HCEC 1CT (cell line): ENCODE measurements at places on chromosomes 4 and X.
A peak's percentile ranks its signal among the peaks of the same experiment; 100 is the strongest.

GRCh38 chr4:127698789-127699200 lies 31.4 kb upstream of the SLC25A31 start:
- peak; percentile 82 for DNase-seq

DNA sequence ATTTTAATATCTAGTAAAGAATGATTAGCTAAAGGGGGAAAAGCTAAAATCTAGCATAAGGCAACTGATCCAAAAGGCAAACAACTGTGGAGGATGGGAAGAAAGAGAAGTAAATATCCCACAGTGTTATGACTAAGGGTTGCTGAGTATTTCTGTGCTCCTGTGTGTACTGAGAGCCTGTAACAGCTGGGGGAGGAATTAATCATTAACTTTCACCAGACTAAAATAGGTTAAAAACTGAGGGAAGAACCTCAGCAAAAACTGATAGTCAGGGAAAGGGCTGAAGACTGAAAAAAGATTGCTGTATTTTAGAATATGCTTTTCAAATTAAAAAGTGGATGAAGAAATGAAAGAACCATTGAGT lies 365.9 kb downstream of the CXXC4 start:
- DNase-seq, result no peak

DNA sequence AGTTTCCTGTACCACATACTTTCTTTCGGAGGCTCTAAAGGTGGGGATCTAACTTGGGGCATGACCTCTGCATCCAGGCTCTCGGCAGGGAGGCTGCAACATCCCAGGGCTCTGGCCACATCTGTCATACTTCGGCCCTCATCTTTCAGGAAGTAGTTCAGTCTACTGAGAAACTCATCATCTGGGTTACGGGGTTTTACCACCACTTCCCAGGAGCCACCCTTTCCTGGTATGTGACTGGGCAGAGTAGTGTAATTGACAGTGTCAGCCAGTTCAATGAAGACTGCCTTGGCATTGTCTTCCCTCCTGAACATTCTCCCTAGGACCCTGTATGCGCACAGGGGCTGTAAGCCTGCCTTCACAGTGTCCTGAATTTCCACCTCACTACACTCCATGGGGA lies 2.8 kb downstream of the PNMA5 start:
- no peak for DNase-seq

- DNase-seq, result no peak
Measured at GRCh38 chr4:654871-655463, 19.1 kb downstream of the ATP5ME start.

GRCh38 chrX:14351611-14352303 lies 177.6 kb upstream of the GLRA2 start:
- DNase-seq, result no peak

- peak; percentile 39 for DNase-seq
Measured at GRCh38 chrX:107684956-107685385, 56.7 kb downstream of the PRPS1 start.

DNA sequence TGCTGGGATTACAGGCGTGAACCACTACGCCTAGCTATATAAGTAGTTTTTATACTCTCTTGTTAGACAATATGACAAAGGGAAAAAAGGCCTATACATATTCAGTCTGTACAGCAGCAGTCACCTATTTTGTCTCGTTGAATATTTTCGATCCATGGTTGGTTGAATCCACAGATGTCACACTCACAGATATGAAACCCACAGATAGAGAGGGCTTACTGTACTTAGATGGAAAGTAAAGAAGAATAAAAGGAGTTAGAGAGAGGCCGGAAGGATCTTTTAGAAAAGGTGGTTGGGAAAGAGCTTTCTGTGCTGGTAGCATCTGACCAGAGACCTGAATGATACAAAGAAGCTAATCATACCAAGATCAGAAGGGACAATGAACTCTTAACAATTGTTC lies 38.3 kb upstream of the SPINK2 start:
- DNase-seq, result no peak

- DNase-seq, result no peak
Measured at GRCh38 chr4:165328101-165328425, 594 bp downstream of the MSMO1 start.

- DNase-seq, result no peak
Measured at GRCh38 chr4:4327652-4328121, 37.6 kb downstream of the ZBTB49 start.

DNA sequence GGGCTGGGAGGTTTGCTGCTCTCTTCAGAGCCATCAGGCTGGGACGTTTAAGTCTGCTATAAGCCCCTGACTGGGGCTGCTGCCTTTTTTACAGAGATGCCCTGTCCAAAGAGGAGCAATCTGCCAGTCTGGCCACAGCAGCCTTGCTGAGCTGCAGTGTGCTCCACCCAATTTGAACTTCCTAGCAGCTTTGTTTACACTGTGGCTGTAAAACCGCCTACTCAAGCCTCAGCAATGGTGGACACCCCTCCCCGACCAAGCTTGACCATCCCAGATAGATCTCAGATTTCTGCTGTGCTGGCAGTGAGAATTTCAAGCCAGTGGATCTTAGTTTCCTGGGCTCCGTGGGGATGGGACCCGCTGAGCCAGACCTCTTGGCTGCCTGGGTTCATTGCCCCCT lies 40.7 kb downstream of the SPATA18 start:
- DNase-seq, result no peak

GRCh38 chrX:80016182-80016581 lies 1.6 kb downstream of the TBX22 start:
- no peak for DNase-seq

DNA sequence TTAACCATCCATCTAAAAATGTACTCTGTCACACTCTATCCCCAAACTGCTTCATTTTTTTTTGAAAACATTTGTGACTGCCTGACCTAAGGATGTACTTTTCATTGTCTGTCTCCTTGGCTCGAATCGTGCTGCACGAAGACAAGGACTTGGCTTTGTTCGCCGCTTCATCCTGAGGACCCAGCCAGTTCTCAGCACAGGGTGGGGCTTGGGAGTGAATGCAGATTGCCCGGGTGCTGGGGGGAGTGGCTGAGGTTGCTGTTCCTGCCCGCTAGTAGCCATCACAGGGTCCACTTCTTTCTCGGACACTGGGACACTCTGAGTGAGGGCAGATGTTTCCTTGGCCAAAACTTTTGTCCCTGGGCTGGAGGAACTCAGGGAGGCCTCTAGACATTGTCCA lies 70.1 kb upstream of the CLCN4 start:
- no peak for DNase-seq

- no peak for DNase-seq
Measured at GRCh38 chr4:88054229-88054628, 46.8 kb downstream of the PKD2 start.

- peak; percentile 91 for DNase-seq
Measured at GRCh38 chr4:48970471-48970921, 15.6 kb upstream of the CWH43 start.

GRCh38 chrX:16100673-16101072 lies 22.7 kb upstream of the GRPR start:
- DNase-seq, result no peak

DNA sequence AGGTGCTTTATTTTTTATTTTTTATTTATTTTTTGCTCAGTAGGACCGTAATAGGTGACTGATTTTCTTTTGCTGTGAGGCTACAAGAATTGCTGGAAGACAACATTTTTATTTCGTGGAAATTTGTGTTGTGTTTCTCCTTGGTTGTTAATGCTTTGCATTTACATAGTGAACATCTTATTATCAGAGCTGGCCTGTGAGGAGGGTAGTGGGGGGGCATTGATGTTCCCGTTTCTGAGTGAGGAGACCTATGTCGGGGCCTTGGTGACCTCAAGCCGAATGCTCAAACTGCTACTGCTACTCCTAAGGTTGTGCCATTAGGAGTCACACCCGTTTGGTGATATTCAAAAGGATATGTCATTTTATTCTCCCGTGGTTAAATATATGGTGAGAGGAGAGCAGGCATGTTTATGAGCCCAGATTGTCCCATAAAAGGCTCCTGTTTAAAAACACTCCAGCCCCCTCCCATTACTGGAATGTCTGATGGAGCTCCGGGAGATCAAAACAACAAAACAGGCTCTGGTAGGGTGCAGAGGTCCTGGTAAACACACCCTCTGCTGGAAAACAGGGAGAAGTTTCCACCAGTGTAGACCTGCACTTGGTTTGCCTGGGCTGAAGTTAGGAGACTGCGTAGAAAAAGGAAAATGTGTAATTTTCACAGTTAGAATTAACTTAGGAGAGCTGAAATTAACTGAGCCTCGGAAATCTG lies 5.6 kb downstream of the PDGFRA start:
- no peak for DNase-seq

GRCh38 chrX:39760930-39761329 lies 336.8 kb downstream of the BCOR start:
- no peak for DNase-seq

GRCh38 chr4:98688411-98689290 lies 30.2 kb upstream of the TSPAN5 start:
- peak; percentile 76 for DNase-seq

GRCh38 chr4:48910511-48910910 lies 3.9 kb upstream of the OCIAD2 start:
- no peak for DNase-seq

GRCh38 chrX:78643874-78644273 lies 15.3 kb downstream of the RTL3 start:
- no peak for DNase-seq

- DNase-seq, result peak; percentile 3
Measured at GRCh38 chr4:10704430-10704810, 19.9 kb upstream of the CLNK start.

- DNase-seq, result no peak
Measured at GRCh38 chr4:121221608-121222007, 57.5 kb upstream of the TNIP3 start.

DNA sequence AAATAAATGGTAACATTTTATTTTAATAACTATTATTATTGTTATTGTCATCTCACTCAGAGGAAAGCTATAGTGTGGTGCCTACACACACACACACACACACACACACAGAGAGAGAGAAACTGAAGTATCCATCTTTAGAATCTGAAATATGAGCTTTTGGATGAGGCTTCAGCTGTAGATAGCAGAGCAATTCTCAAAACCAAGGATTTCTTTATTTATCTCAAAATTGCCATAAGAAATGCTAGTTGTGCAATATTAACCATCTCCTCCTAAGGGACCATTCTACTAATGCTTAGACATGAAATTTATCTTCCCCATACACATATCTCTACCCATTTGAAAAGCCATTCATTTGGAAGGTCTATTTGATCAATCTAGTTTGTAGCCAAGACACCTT lies 50.1 kb upstream of the SGMS2 start:
- no peak for DNase-seq

GRCh38 chr4:58649226-58649625 lies 1539.0 kb upstream of the IGFBP7 start:
- DNase-seq, result no peak

GRCh38 chrX:33324099-33324498 lies 112.8 kb upstream of the DMD start:
- DNase-seq, result no peak

DNA sequence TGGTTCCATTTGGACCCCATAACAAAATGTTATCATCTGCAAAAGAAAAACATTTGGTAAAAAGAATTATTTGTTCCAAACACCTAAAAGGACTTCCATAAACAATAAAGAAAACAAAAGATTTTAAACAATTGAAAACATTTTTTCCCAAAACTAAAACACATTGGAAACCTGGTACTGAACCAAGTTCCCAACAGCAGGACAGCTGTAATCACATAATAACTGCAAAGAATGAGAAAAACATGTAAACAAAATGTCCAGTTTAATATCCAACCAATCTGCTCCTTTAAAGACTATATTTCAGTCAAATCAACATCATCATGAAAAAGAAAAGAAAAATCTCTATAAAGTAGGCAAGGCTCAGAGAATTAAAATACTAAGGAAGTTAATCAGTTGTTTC lies 36.3 kb downstream of the PRDM5 start:
- no peak for DNase-seq

DNA sequence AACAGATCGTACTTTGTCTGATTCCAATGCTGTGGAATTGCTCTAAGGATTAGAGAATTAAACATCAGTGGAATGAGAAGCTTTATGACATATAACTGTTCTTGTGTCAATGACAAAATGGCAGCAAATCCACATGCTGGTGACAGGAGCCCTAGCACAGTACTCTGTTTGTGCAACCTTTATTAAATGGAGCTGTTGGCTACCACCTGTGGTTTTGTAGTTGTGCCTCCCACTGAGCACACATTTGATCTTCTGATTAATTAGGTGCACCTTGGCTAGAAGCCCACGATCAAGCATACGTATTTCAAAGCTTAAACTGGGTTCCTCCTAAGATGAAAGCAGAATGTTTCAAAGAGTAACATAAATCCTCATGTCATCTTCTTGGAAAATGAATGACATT lies 394.0 kb upstream of the IGFBP7 start:
- no peak for DNase-seq

GRCh38 chrX:129932016-129932820 lies 26.3 kb downstream of the UTP14A start:
- DNase-seq, result peak; percentile 81

- no peak for DNase-seq
Measured at GRCh38 chrX:38009641-38010040, 3.3 kb downstream of the SYTL5 start.

- no peak for DNase-seq
Measured at GRCh38 chr4:146522869-146523205, 1.1 kb upstream of the SLC10A7 start.

DNA sequence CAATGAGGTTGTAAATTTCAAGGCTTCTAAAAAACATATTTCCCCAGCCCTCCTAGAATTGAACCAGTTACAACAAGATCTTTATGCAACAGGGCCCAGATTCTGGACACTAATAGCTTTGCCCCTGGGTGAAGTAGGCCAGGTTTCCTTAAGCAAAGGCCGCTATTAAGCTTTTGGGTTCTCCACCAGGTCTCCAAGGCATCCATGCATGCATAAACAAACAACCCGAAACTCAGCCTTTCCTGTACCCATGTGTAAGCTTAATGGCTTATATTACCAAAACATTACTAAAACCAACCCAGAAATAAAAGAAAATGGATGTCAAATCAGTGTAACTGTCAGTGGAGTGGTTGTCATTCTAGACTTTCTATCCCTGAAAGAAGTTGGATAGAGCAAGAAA lies 137.1 kb downstream of the ARHGAP6 start:
- no peak for DNase-seq

GRCh38 chr4:86218746-86219473 lies 140.9 kb downstream of the MAPK10 start:
- DNase-seq, result peak; percentile 60

DNA sequence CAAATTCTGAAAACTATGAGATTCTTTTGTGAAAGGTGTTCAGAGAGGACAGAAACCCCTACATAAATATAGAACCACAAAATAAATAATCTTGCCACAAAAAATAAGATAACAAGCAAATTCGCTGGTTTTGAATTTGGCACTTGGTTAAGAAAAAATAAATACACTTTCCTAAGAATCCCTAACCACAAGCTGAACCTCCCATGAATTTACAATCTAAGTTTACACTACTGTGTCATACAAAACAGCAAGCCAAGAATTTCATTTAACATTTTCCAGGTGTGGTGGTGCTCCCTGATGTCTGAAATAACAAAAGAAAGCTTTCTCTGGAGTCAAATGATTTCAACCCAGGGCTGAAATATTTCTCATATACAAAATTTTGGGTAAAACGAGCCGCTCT lies 121.0 kb downstream of the KCNIP4 start:
- peak; percentile 20 for DNase-seq

- DNase-seq, result no peak
Measured at GRCh38 chr4:40395908-40396793, 61.0 kb downstream of the CHRNA9 start.
